Ureter (tissue), 1 donor: ENCODE measurements at places on chromosomes 1 and 21.

DNA sequence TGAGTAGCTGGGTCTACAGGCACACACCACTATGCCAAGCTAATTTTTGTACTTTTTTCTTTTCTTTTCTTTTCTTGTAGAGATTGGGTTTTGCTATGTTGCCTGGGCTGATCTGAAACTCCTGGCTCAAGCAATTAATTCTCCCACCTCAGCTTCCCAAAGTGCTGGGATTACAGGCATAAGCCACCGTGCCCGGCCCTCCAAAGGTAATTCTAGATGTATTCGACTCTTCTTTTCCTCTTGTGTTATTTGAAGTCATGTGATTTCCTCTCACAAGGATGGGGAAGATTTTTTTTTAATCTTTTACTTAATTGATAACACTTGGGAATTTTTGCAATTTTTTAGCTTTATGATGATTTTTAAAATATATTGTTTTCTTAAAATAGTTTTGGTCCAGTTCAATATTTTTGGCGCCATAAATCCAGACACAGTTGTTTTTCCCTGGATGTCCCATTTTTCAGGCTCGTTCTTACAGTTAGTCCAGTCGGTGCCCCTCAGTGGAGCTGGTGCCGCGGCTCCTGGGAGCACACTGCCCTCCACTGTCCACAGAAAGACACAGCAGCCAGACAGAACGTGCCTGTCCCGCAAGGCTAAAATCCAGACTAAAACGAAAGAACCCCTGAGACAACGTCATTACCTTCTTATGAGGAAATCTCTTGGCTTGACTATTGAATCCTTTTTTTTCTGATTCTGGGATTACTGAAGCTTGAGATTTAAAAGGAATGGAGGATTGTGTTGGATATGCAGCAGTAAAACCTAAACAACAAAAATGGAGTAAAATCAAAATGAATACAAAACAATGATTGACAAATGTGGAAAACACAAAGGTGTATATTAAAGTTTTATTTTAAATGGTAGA, 22.4 kb downstream of the STPG1 start:
- peak; percentile 85 for DNase-seq

DNA sequence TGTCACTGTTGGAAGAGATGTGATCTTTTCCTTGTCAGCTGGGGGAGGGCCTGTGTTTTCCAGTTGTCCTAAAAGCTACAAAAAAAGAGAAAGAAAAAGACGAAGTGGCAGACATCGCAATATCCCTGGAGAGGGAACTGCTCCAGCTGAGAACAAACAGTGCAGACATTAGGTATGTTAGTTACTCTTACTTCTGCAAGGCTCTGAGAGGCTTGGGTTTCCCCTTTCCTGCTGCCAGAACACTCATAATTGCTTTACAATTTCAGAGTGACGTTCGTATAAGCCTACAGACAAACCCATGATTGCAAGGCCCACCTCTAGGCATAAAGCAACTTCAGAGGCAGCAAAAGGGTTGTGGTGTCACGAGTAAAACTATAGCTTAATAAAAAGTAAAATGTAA, 31.1 kb downstream of the CD160 start:
- no peak for DNase-seq

GRCh38 chr1:183590244-183591191, at the start of gene NCF2:
Gene NCF2, minus strand, starts transcription at chr1:183590459. Its CDS starts 130 bp downstream, at chr1:183590329.
- DNase-seq = no peak

DNA sequence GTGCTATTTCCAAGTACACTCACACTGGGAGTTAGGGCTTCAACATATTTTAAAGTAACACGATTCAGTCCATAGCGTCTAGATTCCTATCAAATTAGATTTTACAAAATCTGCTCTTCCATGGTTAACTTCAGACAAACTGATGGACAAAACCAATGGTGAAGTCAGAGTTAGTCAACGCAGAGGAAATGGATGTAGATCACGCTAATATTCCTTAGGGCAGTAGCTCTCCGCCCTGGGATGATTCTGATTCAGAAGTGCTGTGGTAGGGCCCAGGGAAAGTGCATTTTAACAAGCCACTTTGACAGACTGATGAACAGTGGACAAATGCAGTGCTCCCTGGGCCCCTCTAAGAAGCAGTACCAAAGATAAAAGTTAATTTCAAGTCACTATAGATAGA, 83.2 kb downstream of the HIVEP3 start:
- DNase-seq = no peak

GRCh38 chr1:7223334-7224080, 438.3 kb downstream of the CAMTA1 start:
- no peak for DNase-seq

- DNase-seq = peak; percentile 39
Measured at GRCh38 chr21:45868086-45868485, 113.5 kb upstream of the COL6A1 start.

DNA sequence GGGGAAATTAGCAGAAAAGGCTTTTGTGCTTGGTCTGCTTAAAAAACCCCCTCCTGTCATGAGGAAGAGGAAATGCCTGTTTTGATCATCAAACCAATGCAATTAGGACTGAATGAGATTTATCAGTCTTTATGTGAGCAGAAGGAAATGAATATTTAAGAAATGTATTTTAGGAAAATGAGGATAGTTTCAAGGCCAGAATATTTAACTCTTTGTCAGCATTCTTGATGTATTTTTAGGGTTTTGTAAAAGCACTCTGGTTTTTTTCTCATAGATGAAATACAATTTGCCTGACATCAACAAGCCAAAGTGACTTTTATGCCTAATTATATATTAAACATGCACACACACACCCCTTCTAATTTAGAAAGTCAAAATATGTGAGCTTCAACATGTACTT, 213.8 kb downstream of the GRIK1 start:
- no peak for DNase-seq

DNA sequence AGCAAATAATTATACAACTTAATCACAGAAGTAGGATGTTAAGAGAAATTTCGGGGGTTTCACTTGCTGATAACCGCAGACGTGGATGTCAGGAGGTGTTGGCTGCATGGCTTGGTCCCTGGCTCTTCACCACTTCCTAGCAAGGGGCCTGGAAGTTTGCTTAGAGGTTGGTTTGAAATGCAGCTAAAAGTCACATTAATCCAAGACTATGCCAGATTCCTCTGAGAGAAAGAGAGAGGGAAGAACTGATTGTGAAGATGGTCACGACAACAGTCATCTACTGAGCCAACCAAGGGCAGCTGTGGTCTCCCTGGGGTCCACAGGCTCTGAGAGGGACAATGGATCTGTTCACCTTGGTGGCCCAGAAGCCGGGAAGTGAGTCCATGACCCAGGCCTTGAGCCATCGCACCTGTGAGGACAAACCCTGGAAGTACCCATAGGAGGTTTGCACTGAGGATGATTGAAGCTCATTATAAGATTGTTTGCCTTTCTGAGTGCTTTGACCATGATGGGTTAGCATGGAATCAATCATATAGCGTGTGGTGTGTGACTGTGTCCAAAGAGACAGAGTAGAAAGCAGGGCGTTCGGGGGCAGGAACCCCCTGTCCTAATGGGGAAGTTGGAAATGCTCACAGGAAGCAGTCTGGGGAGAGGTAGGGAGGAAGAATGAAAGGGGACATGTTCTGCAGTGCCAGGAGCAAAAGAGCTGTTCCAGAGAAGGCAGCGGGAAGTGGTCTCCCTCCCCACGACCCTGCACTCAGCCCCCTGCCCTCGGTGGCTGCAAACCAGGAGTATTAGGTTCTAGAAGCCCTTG, 47.1 kb downstream of the UMODL1 start:
- DNase-seq = no peak

- DNase-seq = no peak
Measured at GRCh38 chr1:2272686-2273400, 44.7 kb downstream of the SKI start.

DNA sequence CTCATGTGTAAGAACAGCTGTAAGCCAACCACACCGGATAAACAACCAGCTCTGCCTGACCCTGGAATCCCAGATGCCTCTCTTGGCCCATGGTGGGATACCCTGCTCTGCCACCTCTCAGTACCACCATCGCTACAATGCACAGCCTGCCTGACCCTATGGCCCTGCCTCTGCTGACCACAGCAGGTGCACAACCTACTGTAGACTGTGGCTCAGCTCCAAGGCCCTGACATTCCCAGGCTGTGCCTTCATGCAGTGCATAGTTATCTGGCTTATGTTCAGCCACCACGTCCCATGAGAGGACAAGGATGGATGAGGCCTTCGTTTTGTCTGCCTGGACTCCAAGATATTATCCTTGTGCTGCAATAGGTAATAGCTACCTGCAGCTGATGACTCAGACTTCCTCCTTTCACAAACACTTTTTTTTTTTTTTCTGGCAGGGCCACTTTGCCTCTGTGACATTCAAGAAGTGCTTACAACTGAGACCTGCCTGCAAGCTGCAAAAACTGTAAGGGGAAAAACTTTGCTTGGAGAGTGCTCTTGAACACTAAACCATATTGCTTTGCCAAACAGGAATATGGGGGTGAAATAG, 177.7 kb downstream of the URB2 start:
- no peak for DNase-seq

DNA sequence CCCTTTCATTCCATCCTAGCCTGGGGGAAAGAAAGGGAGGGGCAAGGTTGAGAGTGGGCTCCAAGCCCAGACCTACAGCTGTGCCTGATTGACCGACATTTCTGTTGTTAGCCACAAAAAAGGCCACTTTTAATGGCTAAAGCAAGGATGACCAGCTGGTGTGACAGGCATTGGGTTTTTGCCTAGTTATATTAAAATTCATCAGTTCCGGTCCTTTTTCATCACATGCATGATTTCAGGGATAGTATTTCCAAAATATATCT, 192.3 kb downstream of the ZNF326 start:
- DNase-seq = no peak

DNA sequence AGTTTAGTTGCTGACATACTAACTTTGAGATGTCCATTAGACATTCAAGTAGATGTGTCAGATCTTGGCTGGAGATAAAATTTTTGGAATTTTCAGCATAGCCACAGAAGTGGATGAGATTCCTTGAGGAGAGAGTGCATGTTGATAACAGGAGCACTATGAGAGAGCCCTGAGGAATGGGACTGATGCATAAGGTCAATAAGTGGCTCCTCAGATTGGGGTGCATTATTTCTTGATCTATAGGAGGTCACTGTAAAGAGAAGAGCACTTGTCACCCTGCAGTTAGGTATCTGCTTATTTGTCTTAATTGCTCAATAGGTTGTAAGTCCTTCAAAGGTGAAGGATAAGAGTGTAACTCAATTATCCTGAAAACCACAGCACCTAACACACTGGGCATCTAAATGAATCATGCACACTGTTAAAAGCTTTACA, 52.0 kb upstream of the TACSTD2 start:
- no peak for DNase-seq

DNA sequence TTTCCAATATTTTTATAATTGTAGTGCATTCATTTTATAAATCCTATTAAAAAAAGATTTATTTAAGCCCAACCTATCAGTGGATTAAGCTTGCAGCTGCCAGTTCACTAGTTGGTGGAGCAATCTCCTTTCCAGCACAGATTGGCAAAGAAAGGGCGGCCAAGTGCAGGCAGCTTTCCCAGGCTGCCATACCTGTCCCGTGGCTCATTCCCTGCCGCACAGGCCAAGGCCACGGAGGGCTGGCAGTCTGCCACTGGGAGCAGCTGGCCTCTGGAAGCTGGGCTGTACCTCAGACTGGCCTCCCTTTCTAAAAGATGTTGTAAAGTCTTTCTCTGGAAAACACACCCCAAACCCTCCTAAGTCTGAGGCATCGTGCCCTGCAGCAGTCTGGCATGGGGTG, 74.2 kb downstream of the SIM2 start:
- peak; percentile 54 for DNase-seq

DNA sequence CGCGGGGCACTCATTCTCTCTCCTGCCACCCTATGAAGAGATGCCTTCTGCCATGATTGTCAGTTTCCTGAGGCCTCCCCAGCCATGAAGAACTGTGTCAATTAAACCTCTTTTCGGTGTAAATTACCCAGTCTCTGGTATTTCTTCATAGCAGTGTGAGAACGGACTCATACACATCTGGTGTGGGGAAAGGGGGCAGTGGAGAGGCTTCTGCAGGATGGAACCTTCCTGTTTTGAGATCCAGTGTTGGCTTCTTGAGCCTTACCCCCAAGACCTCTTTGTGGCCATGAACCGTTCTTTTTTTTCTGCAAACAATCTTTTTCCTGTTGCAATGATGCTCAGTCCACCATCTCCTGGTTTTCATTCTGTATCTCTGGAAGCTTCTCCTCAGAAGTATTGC, 248.4 kb downstream of the PRDM2 start:
- DNase-seq = no peak

DNA sequence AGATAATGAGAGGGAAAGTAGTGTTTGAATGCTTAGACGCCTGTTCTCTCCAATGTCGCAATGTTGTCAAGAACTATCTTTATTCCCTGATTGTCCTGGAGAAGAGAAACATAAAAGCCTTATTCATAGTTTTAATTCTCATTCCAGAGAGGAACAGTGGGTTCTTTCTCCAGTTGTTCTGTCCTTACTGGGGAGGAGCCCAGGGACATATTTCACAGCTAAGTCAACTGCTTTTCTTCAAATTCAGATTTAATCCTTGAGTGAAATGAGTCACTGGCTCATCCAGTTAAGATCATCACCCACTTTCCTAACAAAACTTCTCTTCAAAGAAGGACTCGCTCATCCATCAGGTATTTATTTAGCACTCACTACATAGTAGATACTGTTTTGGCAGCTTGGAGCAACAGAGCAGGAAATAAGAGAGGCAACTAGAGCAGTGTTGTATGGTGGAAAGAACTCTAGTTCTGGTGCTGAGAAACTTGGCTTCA, 365.7 kb upstream of the USP24 start:
- DNase-seq = no peak

- no peak for DNase-seq
Measured at GRCh38 chr1:8439015-8439702, 121.2 kb downstream of the SLC45A1 start.

GRCh38 chr1:230851291-230851691, 17.0 kb downstream of the C1orf198 start:
- DNase-seq = no peak

DNA sequence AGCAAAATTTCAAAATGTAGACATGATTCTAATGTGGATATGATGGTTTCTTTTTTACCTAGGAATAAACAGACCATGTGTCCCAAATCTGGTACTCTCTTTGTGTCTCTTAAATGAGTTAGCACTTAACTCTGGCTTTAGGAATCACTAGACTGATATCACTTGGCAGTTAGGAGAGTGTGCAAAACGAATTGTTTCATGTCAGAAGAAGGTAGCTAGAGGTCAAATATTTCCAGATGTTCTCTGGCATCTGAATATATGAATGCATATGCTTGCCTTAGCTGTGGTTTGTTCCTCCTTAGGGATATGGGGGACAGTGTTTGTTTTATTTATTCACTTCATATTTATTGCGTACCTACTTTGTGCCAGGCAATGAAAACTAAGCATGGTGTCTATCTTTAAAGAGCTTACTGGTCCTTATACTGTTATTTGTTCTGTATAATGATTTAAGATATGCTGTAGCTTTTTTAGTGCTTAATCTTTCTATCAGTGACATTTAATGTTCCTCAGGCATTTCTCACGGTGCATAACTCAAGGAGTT, 65.2 kb downstream of the LRRC8C start:
- DNase-seq = no peak

DNA sequence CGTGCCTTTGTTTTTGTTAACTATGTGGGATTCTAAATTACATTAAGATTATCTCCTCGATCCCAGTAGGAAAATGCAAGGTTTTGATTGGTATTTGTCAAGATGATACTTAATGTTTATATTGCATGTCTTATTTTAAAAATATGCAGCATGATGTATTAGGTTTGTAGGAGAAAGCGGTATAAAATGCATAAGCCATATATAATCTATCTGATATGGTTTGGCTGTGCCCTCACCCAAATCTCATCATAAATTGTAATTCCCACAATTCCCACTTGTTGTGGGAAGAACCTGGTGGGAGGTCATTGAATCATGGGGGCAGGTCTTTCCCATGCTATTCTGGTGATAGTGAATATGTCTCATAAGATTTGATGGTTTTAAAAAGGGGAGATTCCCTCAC, 198.1 kb upstream of the NCAM2 start:
- DNase-seq = no peak

- DNase-seq = no peak
Measured at GRCh38 chr21:37905291-37905690, 11.0 kb downstream of the KCNJ6 start.
